ENCODE measurements at places on chromosomes 3 and 15. TPM values are rescaled to one million over a fixed set of nuclear protein-coding genes. Genes with fewer than 3 reads are reported as not detected.

The RAB6B gene
- total RNA-seq: 7.7 TPM

The ITGA11 gene
- not detected for total RNA-seq

The DHX36 gene
- 70.8 TPM for total RNA-seq

GRCh38 chr15:76953913-76954312 is 22.4 kb downstream of the RCN2 start:
- H3K36me3 ChIP-seq: peaks cover 11% of the 10 kb centered on the region
- H3K4me1 ChIP-seq: no peaks in the 10 kb centered on the region
- no peak overlapping the region for H3K4me3 ChIP-seq
- no peaks in the 10 kb centered on the region for H3K27me3 ChIP-seq
- H3K27ac ChIP-seq: no peak overlapping the region

DNA sequence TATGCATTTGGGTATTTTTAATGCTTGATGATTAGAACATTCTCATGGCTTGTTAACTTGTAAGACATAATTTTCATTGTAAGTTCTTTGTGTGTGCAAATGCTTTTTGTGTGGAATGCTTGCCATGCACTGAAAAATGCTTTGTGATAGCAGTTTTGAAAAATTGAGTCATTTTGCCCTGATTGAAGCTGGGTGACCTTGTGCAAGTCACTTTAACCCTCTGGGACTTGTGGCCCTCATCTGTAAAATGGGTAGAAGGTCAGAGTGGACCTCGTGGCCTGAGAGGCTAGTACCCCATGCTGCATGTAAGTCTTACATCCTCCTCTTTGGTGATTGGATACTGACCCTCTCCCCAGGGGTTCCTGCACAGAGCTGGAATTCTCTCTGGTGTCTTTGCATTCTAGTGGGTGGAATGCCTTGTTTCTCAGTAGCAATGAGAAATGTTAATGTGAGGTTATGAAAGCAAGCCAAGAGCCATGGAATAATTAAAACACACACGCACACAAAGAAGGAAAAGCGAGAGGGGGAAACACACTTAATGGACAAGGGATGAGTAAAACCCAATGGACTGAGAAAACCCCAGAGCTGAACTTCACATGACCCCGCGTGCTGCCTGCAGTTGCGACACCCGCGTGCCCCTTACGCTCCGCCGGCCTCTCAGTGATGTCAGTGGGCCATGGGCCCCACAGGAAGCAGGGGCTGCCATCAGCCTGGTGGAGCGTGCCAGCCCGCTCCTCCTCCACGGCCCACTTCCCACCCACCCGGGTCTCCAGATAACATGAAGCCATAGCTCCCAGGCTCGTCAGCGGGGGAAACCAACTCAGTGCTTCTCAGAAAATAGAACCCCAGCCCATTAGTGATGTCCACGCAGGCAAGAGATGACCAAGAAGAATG is 44.0 kb downstream of the SMAD3 start:
- no peak overlapping the region for H3K27ac ChIP-seq
- H3K4me1 ChIP-seq: peaks cover 14% of the 10 kb centered on the region
- no peak for DNase-seq
- H3K36me3 ChIP-seq: peaks cover 5% of the 10 kb centered on the region

DNA sequence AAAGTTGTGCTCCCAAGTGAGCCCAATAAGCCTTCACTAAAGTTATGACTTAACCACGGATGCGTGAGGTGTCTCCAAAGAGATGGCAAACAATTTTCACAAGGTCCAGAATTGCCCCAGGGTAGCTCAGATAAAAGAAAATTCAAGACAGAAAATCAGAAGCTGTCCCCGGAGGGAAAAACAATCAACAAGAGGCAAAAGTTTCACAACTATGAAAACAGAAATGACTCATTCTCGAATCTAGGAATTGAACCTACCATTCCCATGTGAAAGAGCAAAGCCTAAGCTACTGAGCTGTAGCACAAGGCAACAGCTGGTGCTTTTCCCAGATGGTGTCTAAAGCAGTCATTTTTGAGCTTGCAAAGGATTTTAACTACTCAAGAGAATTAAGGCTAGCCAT is 33.5 kb upstream of the MKRN3 start:
- DNase-seq: no peak
- H3K4me1 ChIP-seq: peaks cover 5% of the 10 kb centered on the region
- H3K27me3 ChIP-seq: no peaks in the 10 kb centered on the region
- H3K36me3 ChIP-seq: no peaks in the 10 kb centered on the region

DNA sequence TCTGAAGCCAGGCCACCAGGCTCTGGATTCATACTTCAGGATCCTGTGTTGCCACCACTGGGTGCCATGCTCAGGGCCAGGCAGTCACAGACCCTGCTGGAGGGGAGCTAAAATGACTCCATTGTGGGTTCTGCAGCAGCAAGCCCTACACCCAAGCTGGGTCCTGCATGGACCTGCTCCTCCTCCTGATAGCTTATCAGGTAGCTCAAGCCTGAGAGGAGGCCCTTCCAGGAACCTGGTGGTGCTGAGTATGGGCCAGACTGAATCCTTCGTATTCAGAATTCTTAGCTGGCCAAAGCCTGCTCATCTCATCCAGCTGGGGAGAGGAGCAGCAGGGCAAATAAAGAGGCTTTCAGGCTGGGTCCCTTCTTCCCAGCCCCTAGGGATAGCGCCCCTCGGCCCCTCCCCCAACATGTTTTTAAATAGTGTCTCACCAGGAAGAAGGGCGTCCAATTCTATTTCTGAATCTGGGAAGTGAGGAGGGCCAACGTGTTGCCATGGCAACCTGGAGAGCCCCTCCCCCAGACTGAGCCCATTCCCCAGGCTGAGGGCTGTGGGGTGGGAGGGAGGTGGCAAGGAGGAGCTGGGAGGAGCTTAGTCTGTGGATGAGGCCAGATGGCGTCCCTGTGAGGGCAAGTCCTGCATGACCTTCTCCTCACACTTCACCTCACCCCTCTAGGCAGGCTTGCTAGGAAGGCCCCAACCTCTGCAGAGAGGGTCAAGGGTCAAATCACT is 11.0 kb upstream of the CAMKV start:
- no peak overlapping the region for H3K27ac ChIP-seq
- no peaks in the 10 kb centered on the region for H3K27me3 ChIP-seq

- H3K4me3 ChIP-seq: no peak overlapping the region
- peaks cover 44% of the 10 kb centered on the region for H3K27me3 ChIP-seq
- peaks cover 15% of the 10 kb centered on the region for H3K4me1 ChIP-seq
- H3K36me3 ChIP-seq: no peaks in the 10 kb centered on the region
- no peak overlapping the region for H3K27ac ChIP-seq
These were observed 13.1 kb upstream of the USP3 start for GRCh38 chr15:63491116-63491827.

DNA sequence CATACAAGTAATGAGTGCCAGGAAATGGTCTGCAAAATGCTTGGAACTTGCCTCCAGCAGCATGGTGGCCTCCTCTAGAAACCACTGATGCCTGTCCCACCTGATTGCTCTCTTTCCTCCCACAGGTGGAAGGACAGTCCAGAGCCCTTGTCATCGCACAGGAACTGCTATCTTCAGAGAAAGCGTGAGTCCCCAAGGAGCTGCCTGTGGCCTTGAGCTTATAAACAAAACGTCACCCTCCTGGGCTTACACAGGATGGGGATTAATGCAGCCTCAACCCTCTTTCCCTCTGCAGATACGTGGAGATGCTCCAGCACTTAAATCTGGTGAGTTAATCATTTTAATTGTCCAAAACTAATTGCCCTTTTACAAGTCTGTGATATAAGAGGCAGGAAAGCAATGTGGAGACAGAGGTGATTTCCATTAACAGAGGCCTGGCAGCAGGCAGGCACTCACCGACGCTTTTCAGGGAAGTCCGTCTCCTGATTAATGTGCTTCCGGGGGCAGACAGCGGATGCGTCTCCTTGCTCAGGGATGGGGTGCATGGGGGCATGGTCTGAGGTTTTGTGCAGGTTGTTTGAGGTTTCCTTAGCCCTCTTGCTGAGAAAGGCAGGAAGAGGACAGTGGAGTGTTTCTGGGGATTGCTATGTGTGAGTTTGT is 61.8 kb downstream of the FGD5 start:
- H3K27ac ChIP-seq: no peak overlapping the region
- H3K4me3 ChIP-seq: no peak overlapping the region
- H3K27me3 ChIP-seq: no peaks in the 10 kb centered on the region
- DNase-seq: no peak

DNA sequence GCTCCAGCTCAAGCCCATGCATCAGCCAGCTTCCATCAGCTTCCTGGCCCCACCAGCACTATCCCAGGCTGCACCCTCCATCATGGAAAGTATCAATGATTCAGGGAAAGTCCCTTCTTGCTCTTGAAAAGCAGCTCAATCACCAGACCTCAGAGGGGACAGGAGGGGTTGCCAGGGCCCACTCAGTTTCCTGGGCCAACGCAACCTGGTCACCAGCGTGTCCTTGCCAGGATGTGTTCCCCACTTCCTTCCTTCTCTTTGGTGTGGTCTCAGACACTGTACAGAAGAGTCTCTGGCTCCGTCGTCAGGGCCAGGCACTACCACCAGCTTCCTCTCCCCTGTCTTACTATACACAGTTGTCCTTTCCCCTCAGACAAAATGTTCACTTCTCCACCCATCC is 3.0 kb downstream of the HDC start:
- no peaks in the 10 kb centered on the region for H3K27me3 ChIP-seq
- H3K4me1 ChIP-seq: peaks cover 11% of the 10 kb centered on the region
- DNase-seq: no peak

- no peak overlapping the region for H3K27ac ChIP-seq
- no peak for DNase-seq
- no peaks in the 10 kb centered on the region for H3K27me3 ChIP-seq
- no peaks in the 10 kb centered on the region for H3K4me1 ChIP-seq
- H3K36me3 ChIP-seq: peaks cover 16% of the 10 kb centered on the region
These were observed 2.7 kb downstream of the KIF15 start for GRCh38 chr3:44764248-44764647.

All from neural progenitor cell (in vitro differentiated cells).